Activated CD8-positive, alpha-beta T cell treated with anti-CD3 and anti-CD28 coated beads, Interleukin-2, amount 10 ng/mL, durations not matched to agents 7 days and 5 days (primary cell): ENCODE measurements at places on chromosomes 13 and 19.

DNA sequence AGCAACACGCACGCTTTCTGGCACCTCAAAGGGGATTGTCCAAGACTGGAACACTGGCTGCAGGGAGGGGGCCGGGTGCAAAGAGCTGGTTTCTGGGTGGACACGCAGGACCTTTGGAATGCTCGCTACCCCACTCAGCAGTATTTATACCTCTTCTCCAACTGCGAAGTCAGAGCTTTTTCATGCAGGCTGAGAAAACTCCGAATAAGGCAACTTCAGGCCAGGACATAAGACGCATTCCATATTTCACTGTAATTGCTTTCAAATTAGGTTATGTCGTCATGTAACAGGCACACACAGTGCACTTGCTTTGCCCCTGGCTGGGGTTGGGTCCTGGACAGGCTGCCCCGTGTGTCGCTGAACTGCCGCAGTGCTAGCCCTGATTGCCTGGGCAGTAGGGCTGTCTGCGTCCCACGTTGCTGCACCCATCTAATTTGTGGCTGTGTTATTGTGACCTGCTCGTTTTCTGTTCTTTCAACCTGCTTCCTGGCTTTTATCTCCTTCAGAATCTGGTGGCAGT is 44.5 kb downstream of the ACTN4 start:
- DNase-seq, result no peak
- peaks cover 55% of the 10 kb centered on the region for H3K36me3 ChIP-seq
- peak overlapping the region; percentile 88 for H3K27ac ChIP-seq
- no peaks in the 10 kb centered on the region for H3K27me3 ChIP-seq

GRCh38 chr19:47486900-47487299 is 2.9 kb upstream of the KPTN start:
- no peaks in the 10 kb centered on the region for H3K27me3 ChIP-seq
- peak overlapping the region; percentile 28 for H3K4me3 ChIP-seq
- peak; percentile 35 for DNase-seq
- H3K27ac ChIP-seq, result peak overlapping the region; percentile 100
- H3K36me3 ChIP-seq, result peaks cover 34% of the 10 kb centered on the region

GRCh38 chr19:39641773-39642172 is 13.9 kb upstream of the LGALS16 start:
- no peak overlapping the region for H3K27ac ChIP-seq
- no peak overlapping the region for H3K4me3 ChIP-seq
- no peaks in the 10 kb centered on the region for H3K4me1 ChIP-seq
- no peaks in the 10 kb centered on the region for H3K36me3 ChIP-seq

GRCh38 chr19:17020385-17020784 is 6.2 kb downstream of the CPAMD8 start:
- no peak for DNase-seq
- peaks cover 19% of the 10 kb centered on the region for H3K27me3 ChIP-seq
- H3K4me3 ChIP-seq, result no peak overlapping the region
- no peaks in the 10 kb centered on the region for H3K36me3 ChIP-seq
- H3K27ac ChIP-seq, result no peak overlapping the region
- no peaks in the 10 kb centered on the region for H3K4me1 ChIP-seq

DNA sequence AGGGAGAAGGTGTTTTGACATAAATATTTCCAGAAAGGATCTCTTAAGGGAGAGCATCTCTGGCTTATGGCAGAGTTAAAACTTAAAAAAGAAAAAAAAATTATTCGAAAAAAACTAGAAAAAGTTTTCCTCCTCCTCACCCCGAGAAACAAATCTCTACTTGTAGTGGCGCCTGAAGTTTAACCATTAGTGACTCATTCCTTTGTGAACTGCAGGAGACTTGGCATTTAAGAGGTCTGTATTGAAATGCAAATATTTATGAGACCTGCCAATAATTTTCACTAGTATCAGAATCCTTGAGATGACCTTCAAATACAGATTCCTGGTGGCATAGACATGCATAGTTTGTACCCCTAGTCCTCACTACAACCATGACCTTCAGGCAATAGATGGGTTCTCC is 64.9 kb upstream of the MED4 start:
- H3K4me3 ChIP-seq, result no peak overlapping the region
- H3K4me1 ChIP-seq, result peaks cover 42% of the 10 kb centered on the region
- H3K36me3 ChIP-seq, result no peaks in the 10 kb centered on the region
- H3K27ac ChIP-seq, result no peak overlapping the region
- no peaks in the 10 kb centered on the region for H3K27me3 ChIP-seq
